ENCODE measurements at places on chromosomes 11 and 22.

- no peak for DNase-seq
These were observed 70.6 kb downstream of the PDHX start for GRCh38 chr11:34986883-34987520.

GRCh38 chr11:20110908-20111669 is 49.2 kb downstream of the DBX1 start:
- DNase-seq: peak; percentile 65

DNA sequence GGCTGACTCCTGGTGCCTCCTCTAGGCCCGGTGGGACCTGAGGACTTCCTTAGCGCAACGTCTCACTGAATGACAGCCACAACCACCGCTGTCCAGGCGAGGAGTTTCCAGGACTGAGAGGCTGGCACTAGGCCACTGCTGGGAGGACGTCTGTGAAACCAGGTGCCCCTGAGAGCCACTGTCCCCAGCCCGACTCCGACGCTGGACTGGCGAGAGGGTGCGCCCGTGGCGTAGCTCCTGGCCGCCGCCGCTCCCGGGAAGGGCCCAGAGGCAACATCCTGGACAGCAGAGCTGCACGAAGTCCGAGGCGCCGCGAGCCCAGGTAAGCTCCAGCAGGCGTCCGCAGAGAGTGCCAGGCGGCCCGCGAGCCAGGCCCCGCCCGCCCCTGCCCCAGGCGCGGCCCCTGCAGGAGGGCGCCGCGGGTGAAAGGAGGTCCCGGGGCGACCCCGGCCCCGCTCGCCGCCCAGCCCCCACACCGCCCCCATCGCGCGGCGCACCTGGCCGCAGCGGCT is 525 bp downstream of the DGCR2 start:
- peak; percentile 52 for DNase-seq

DNA sequence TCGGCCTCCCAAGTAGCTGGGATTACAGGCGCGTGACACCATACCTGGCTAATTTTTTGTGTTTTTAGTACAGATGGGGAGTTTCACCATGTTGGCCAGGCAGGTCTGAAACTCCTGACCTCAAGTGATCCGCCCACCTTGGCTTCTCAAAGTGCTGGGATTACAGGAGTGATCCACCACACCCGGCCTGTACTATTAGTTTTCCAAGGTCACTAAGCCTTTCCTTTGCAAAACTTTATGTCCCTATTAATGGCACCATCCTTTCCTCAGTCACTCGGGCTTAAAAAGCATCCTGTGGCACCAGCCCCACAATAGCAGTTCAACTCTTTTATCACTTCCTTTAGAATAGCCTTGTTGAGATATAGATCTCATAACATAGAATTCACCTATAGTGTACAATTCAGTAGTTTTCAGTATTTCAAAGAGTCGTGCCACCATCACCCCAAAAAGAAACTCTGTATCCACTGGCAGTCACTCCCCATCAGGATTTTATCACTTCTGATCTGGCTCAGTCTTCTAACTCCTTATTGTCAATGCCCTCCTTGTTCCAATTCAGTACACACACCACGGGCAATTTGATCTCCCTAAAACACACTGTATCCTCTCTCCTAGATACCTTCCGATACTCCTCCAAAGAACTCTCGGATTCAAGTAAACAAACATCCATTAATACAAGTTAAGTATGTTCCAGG is 921 bp upstream of the BCL2L13 start:
- DNase-seq: no peak

DNA sequence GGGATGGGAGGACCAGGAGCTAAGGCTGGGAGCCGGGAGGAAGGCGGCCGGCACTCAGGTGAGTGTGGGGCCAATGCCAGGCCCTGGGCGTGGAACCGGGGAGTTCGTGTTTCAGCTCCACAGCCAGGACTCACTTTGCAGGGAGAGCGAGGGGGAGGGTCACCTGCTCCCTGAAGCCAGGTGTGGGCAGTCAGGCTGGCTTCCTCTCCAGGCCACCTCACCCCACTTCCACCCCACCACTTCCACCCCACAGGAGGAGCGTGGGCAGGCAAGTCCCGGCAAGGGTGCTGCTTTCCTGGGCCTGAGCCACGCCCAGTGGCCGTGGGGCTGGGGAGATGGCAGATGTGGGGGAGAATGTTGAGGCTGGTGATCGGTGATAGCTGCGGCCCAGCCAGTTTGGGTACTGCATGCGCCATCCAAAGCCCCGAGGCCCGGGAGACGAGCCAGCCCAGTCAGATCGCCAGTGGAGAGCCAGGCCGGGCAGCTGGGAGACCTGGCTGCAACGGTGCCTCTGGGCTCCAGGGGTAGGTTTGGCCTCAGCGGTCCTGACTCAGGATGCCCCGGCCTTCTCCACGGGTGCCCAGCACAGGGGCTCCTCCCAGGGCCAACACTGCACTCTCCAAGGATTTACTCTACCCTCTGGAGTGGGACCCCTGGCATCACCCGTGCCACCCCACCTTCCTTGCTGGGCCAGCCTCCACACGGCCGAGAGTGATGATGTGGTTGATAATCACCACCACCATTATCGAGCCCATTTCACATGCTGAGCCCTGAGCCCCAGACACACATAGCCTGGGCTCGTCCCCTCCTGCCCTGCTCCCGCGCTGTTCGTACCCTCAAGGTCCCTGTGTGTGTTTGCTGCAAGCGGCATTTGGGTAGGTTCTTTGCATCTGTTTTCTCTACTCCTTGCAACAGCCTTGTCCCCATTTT is 93.8 kb downstream of the WNT7B start:
- no peak for DNase-seq

GRCh38 chr11:67534070-67534679 is 10.9 kb upstream of the CABP2 start:
- peak; percentile 56 for DNase-seq

DNA sequence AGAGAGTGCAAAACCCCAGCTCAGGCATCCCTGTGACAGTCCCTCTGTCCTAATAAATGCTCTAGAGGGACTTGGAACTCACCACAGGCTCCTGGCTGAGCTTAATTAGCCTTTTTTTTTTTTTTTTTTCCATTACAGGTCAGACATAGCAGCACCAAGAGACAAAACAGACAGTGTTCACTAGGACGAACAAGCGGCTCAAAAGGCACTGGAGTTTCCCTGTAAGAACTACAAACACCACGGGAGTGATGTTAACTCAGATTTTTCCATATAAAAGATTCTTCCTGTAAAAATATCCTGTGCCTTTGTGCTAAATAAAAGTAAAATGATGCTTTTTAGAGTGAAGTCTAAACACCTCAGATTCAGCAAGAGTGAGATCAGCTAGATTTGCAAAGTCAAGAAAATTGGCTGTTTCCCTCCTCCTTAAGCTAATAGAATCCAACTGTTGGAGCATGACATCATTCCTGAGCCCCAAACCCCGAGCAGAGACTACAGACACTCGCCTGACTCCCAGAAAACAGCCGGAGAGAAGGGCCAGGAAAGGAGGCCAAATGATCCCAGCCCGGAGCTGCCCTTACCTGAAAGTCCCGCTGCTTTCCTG is 101.0 kb upstream of the AKIP1 start:
- DNase-seq: no peak

GRCh38 chr11:35145271-35145670 is 6.3 kb downstream of the CD44 start:
- no peak for DNase-seq

GRCh38 chr11:64286801-64287159 is 1.1 kb downstream of the GPR137 start:
- no peak for DNase-seq

DNA sequence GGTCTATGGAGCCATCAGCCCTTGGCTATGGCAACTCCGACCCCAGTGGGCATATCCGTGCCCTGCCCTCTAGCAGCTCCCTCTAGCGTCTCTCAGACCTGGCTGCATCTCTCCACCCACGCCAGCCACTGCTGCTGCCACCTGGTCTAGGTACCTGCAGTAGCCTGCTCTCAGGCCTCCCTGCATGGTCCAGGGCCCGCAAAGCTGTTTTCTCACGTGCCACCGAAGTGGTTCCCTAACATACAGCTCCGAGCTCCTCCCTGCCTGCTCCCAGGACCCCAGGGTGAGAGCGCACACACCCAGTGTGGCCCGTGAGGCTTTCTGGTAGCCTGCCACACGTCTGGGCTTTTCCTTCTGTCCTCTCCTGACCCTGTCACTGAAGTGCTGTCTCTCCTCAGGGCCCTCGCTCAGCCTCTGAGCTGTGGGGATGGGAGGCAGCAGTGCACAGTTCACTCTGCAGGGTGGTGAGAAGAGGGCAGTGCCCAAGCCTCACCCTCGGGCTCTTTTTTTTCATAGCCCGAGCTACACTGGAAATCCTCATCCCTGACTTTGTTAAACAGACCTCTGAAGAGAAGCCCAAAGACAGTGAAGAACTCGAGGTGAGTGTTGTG is 14.3 kb downstream of the DGCR8 start:
- DNase-seq: no peak

GRCh38 chr11:134531327-134532130 is 119.5 kb upstream of the B3GAT1 start:
- no peak for DNase-seq

- no peak for DNase-seq
These were observed 60.3 kb downstream of the NELL1 start for GRCh38 chr11:20729597-20730105.

GRCh38 chr11:74953451-74953850 is 4.4 kb downstream of the SPCS2 start:
- peak; percentile 28 for DNase-seq

DNA sequence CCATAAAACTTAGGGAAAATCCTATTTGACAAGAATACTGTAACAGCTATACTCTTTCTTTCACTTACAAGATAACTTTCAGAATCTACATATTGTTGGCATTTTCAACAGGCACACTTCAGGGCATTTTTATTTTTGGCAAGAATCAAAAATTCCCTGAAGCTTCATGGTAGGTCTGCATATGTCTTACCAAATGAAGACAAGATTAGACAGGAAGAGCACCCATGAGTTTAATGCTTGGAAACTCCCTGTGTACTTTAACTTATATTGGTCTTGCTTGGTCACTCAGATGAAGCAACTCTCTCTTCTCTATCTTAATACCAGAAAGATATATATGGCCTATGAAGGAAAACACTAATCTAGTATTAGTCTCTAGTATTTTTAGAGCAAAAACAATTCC is 137.7 kb downstream of the ATG16L2 start:
- peak; percentile 47 for DNase-seq

GRCh38 chr22:48900327-48900597 is 927.4 kb downstream of the BRD1 start:
- DNase-seq: no peak

GRCh38 chr11:12922418-12922817 is 86.7 kb upstream of the RASSF10 start:
- DNase-seq: no peak

- DNase-seq: no peak
These were observed 15.8 kb downstream of the THAP12 start for GRCh38 chr11:76365038-76365679.

DNA sequence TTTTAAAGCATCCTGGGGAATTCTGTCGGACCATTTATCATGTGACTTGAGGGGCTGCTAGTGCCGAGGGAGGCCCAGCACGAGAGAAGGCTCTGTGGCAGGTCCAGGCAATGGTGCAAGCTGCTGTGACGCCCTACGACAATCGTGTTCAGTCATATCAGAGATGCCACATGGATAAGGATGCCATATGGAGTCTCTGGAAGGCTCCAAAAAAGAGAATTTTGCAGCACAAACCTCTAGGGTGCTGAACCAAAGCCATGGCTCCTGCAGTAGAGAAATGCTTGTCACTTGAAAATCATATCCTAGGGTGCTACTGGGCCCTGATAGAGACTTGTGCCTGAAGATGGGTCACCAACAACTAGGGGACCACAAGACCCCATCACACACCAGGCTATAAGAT is 6.7 kb upstream of the CD6 start:
- DNase-seq: no peak

GRCh38 chr11:44029977-44030911 is 17.5 kb upstream of the ACCSL start:
- DNase-seq: no peak

GRCh38 chr22:47495110-47495509 is 732.7 kb downstream of the TBC1D22A start:
- peak; percentile 62 for DNase-seq

DNA sequence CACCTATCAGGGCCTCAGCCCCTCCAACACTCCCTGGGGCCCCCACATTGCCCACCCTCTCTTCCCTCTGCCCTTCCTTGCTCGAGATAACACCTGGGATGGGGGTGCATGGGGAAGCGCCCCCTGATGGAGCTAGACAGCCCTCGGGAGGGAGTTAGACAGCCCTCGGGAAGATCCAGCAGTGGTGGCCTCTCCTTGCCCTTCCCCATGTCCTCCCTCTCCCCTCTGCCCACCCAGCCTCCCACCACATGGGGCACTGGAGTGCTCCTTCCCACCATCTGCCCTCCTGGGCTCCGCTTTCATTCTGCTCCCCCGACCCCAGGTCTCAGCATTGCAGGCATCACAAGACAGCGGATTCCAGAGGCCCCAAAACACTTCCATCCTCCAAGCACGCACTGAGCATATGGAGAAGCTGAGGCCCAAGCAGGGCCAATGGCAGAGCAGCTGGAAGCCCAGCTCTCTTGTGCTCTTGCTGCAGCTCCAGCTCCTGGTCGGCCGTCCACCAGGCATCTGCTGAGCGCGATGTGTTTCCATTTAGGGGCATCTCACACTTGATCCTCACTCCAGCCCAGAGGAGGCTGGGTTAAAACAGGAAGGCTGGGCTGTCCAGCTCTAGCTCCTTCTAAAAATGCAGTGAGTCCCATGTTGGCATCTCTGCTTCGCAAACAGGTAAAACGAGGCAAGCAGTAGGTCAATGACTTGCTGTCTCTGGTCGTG is 65.6 kb downstream of the IGLL1 start:
- no peak for DNase-seq

DNA sequence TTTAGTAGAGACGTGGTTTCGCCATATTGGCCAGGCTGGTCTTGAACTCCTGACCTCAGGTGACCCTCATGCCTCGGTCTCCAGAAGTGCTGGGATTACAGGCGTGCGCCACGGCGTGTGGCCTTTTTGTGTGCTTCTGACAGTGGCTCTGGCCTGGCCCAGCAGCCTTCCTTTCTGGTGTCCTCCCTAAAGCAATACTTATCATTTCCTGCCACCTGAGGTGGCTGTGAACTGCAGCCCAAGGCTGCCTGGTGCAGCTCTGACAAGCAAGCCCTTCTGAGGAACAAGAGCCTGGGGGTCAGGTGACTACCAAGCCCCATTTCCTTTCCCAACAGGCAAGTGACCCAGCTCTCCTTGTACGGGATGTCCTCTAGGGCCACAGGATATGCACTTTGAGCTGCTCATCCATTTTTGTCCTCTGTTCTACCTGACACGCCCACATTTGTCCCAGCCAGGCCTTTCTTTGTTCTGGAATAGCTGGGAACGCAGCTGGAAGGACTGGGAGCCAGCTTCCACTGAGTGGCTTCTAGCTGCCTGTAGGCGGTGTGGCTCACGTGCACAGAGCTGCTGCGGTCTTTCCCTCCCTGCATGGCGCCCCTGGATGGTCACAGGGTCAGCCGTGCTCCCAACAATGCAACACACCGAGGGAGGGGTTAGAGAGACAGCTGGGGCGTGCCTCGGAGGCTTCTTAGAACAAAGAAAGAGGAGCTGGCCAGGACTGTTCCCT is 12.3 kb upstream of the BID start:
- DNase-seq: peak; percentile 47

DNA sequence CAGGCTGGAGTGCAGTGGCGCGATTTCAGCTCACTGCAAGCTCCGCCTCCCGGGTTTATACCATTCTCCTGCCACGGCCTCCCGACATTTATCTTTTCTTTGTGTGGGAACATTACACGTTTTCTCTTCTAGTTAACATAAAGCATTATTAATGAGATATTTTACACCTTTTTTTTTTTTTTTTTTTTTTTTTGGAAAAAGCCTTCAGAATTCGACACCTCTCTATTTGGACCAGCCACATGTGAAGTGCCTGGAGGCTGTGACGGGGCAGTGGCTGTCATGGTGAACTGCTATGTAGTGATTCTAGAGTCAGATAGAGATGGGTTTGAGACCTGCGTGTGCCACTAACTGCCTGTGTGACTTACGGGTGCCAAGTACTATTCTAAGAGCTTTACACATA is 64.3 kb downstream of the SMIM38 start:
- DNase-seq: no peak

- DNase-seq: no peak
These were observed 268.1 kb upstream of the ISX start for GRCh38 chr22:34797826-34798225.
